ENCODE measurements at places on chromosomes 4 and X.

GRCh38 chr4:104531390-104531789 lies 36.7 kb upstream of the CXXC4 start:
- no peaks in the 10 kb centered on the region for H3K27me3 ChIP-seq
- H3K4me3 ChIP-seq: no peak overlapping the region
- DNase-seq: no peak
- H3K27ac ChIP-seq: no peak overlapping the region
- no peaks in the 10 kb centered on the region for H3K36me3 ChIP-seq

DNA sequence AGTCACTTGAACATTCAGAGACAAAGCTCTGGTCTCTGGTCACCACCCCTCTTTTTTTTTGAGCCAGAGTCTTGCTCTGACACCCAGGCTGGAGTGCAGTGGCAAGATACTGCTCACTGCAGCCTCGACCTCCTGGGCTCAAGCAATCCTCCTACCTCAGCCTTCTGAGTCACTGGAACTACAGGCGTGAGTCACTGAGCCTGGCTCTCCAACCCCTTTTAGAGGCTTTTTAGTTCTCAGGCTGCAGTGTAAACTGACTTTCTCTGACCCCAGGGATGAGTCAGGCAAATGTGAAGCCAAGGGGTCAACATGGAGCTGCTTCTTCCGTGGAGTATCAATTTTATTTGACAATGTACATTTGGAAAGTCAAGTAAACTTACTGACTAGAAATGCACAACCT lies 229.2 kb downstream of the PTTG2 start:
- no peak overlapping the region for H3K4me3 ChIP-seq
- H3K4me1 ChIP-seq: peaks cover 21% of the 10 kb centered on the region
- no peaks in the 10 kb centered on the region for H3K36me3 ChIP-seq

GRCh38 chrX:108070891-108071290 lies 20.5 kb downstream of the PSMD10 start:
- no peak overlapping the region for H3K4me3 ChIP-seq
- no peak overlapping the region for H3K27ac ChIP-seq
- no peaks in the 10 kb centered on the region for H3K27me3 ChIP-seq
- no peaks in the 10 kb centered on the region for H3K36me3 ChIP-seq
- DNase-seq: peak; percentile 79

DNA sequence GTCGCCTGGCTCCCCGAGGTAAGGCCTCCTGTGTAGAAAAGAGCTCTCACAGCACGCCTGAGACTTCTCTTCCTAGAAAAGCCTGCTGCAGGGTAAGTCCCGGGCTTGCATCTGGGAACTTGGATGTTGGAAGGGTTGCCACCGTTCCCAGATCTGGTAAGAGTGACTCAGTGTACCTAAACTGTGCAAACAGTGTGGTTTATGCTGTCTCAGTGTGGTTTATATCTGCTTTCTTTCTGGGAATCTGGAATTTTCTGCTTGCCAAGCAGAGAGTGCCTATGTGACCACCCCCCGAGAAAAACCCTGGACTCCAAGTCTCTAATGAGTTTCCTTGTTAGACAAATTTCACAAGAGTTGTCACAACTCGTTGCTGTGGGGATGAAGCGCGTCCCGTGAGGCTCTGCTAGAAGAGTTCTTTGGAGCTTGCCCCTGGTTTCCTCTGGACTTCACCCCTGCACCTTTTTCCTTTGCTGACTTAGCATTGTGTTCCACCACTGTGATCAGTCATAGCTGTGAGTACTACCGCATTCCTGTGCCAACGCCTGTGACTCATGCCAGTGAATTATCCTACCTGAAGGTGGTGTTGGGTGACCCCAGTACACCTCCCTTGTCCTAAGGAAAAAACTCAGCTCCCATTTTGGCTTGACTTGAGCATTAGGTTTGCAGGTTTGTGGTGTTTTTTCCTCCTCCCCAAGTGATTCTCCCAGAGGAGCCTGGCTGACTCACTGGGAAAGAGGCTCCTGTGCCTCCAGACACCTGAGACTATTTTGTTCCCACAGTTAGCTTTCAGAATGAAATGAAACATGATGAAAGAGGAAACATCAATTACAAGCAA lies 14.5 kb downstream of the SLC2A9 start:
- no peaks in the 10 kb centered on the region for H3K27me3 ChIP-seq
- no peak overlapping the region for H3K27ac ChIP-seq
- no peak for DNase-seq
- H3K36me3 ChIP-seq: no peaks in the 10 kb centered on the region
- H3K4me1 ChIP-seq: no peaks in the 10 kb centered on the region

DNA sequence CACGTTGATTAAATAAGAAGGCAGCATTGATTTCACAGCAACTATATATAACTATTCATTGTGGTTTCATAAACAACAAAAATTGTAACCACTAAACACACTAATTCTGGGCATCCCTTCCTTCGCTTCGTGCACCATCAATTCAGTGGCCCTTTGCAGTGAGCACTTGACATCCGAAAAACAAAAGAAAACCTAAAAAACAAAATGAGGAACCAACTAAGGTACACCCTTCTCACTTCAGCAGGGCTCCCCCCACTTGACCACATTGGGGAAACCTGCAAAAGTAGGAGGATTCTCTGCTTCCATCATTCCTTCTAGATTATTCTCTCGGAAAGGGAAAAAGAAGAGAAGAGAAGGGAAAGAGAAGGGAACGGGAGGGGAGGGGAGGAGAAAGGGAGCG lies 28.3 kb downstream of the NBDY start:
- H3K27me3 ChIP-seq: no peaks in the 10 kb centered on the region
- DNase-seq: no peak
- H3K4me3 ChIP-seq: no peak overlapping the region
- H3K4me1 ChIP-seq: no peaks in the 10 kb centered on the region

DNA sequence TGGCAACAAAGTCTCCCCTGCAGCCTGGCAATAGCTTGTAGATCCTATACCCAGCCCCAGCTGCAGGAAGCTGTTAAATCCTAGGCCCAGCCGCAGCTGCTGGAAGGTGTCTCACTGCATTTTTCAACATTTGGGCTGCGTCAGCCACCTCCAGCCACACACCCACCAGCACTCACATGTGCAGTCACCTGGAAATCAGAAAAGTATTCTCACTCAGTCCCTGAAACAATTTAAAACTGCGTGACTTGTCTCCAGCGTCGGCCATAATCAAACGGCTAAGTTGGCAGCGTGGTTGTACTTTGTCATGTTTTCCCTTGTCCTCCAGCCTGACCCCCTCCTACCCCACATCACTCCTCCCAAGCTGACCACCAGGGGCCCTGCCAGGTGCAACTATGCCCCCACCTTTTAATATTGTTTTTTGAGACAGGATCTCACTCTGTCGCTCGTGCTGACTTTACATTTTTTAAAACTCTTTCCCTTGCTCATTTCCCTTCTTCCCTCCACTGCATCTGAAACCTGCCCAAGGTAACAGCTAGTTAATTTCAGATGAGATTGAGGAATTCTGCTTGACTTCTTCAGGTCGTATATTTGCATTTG lies 97.2 kb upstream of the FRG1 start:
- no peak for DNase-seq
- H3K27me3 ChIP-seq: no peaks in the 10 kb centered on the region
- no peaks in the 10 kb centered on the region for H3K4me1 ChIP-seq
- H3K36me3 ChIP-seq: no peaks in the 10 kb centered on the region

GRCh38 chr4:1907848-1908525 lies 36.8 kb downstream of the NSD2 start:
- H3K36me3 ChIP-seq: peaks cover 3% of the 10 kb centered on the region
- no peak for DNase-seq
- no peaks in the 10 kb centered on the region for H3K27me3 ChIP-seq
- H3K4me3 ChIP-seq: no peak overlapping the region

DNA sequence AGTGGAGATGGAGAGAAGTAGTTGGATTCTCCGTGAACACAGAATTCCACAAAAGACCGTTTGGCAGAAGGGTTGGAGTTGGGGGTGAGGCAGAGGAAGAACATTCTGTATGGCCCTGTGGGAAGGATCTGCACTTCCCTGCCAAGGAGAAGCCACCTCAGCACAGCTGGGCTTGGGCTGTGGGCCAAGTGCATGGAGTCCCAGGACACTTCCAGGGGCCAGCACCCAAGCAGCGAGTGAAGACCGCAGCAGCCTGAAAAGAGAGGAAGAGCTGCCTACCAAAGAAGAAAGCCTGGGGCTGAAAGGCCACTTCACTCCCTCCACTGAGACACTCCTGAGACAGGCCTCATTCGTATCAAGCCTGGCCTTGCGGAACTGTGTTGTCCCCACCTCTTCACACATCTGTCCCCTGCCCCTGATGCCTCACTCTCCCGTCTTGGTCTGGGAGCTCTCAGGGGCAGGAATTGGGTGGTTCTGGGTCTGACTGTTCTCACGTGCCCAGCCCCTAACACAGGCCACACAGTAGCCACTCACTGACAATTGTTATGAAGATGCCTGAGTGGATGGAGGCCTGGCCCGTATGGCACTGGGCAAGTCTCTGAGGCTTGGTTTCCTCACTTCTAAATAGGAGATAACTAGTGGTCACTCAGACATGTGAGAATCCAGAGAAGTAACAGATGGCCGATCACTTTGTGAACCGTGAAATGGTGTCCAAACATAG lies 3.3 kb upstream of the AWAT2 start:
- no peaks in the 10 kb centered on the region for H3K4me1 ChIP-seq
- no peak for DNase-seq
- no peak overlapping the region for H3K27ac ChIP-seq
- no peaks in the 10 kb centered on the region for H3K27me3 ChIP-seq
- H3K36me3 ChIP-seq: no peaks in the 10 kb centered on the region

- no peak overlapping the region for H3K27ac ChIP-seq
- no peak for DNase-seq
- no peaks in the 10 kb centered on the region for H3K27me3 ChIP-seq
Measured at GRCh38 chr4:141124224-141124623, 9.0 kb downstream of the RNF150 start.

- H3K4me3 ChIP-seq: no peak overlapping the region
- DNase-seq: no peak
- H3K36me3 ChIP-seq: no peaks in the 10 kb centered on the region
- no peaks in the 10 kb centered on the region for H3K4me1 ChIP-seq
Measured at GRCh38 chr4:6473264-6474052, 1.0 kb upstream of the PPP2R2C start.

- no peaks in the 10 kb centered on the region for H3K27me3 ChIP-seq
- peaks cover 1% of the 10 kb centered on the region for H3K4me1 ChIP-seq
- DNase-seq: peak; percentile 98
- H3K36me3 ChIP-seq: no peaks in the 10 kb centered on the region
- no peak overlapping the region for H3K27ac ChIP-seq
Measured at GRCh38 chr4:53563824-53564223, 27.5 kb downstream of the LNX1 start.

DNA sequence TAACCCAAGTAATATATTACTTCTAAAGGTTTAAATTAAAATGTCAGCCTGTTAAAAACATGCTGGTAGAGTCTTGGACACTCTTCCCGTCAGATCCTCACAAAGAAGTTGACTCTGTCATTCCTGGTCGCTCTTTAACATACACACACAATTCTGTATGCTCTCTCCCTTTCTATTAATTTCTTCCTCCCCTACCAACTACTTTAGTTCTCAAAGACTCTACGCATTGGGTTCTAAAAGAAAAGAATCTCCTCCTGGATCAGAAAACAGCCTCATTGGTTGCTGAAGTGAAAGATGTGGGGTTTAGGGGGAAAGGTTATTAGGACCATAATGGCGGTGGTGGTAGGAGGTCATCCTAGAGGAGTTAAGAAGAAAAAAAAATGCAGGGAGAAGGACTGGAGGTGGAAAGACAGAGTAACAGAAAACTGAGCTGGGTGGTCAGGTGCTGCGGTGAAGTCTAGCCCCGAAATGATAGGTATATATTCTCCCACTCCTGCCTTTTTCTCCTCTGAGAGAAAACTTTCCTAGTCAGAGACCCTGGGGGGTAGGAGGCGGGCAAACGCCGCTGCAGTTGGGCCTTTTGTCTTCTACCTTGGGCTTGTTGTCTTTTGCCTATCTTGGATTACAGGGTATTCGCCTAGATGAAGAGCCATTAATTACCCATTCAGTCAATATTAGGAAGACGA lies 5.2 kb upstream of the PITX2 start:
- H3K36me3 ChIP-seq: no peaks in the 10 kb centered on the region
- no peak for DNase-seq

DNA sequence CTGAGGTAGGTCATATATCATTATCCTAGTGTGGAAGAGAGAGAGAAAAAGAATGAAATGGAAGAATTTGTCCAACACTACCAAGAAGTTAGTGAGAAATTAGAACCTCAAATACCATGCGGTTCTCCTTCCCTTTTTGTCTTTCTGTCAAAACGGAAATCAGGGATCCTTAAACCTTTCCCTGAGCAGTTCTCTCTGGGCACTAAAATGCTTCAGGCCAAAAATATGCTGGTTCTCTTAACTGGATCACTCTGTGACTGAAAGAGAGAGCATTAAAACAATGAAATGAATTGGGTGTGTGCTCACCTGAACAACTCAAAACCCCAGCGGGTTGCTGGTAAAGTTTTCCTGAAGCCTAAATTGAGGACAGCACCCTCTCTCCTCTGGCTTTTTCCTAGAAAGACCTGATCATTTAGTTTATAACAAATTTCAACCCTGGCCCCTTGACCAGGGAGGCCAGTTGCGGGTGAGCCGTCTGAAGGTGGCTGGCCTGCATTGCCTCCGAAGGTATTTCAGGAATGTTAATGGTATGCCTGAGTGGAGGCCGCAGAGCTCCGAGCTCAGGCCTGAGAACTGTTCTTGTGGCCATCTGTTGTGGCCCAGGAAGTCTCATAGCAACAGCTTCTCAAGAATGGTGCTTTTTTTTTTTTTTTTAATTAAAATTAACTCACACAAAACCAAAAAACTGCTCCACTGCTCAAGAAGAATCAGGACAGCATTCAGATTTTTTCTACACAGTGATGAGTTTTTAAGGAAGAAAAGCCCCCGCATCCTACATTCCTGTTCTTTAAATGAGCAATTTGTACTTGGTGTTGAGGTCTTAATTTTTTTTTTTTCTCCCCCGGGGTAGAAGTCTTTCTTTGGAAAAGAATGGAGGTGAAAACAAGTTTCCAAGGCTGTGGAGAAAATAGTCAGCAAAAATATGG lies 155.1 kb downstream of the SHROOM3 start:
- H3K36me3 ChIP-seq: no peaks in the 10 kb centered on the region
- no peaks in the 10 kb centered on the region for H3K27me3 ChIP-seq
- H3K27ac ChIP-seq: peak overlapping the region; percentile 63
- DNase-seq: peak; percentile 99
- peaks cover 10% of the 10 kb centered on the region for H3K4me1 ChIP-seq

DNA sequence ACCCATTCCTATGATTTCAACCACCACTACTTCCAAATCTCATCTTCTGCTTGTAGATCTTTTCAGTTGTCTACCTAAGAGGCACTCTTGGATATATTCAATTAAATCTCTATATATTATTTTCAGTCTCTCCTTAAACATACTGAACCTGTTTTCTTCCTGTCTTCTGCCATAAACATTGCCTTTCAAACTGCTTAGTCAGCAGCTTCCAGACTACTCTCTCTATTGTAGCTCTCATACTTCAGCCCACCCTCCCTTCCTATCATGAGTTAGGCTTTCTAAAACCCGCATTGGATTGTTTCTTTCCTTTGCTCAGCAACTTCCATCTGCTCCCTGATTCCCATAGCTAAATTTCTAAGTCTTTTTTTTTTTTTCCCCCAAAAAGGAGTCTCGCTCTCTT lies 4.5 kb downstream of the AP1AR start:
- H3K36me3 ChIP-seq: no peaks in the 10 kb centered on the region
- H3K27me3 ChIP-seq: no peaks in the 10 kb centered on the region
- no peaks in the 10 kb centered on the region for H3K4me1 ChIP-seq
- no peak for DNase-seq
- H3K4me3 ChIP-seq: no peak overlapping the region
- H3K27ac ChIP-seq: no peak overlapping the region

GRCh38 chr4:146146918-146147317 lies 28.6 kb upstream of the LSM6 start:
- no peak for DNase-seq
- H3K4me1 ChIP-seq: no peaks in the 10 kb centered on the region
- no peaks in the 10 kb centered on the region for H3K36me3 ChIP-seq
- no peak overlapping the region for H3K4me3 ChIP-seq
- H3K27me3 ChIP-seq: no peaks in the 10 kb centered on the region

- no peaks in the 10 kb centered on the region for H3K36me3 ChIP-seq
- H3K4me3 ChIP-seq: no peak overlapping the region
- no peak for DNase-seq
- H3K27ac ChIP-seq: no peak overlapping the region
Measured at GRCh38 chr4:79472036-79472435, 64.0 kb upstream of the GK2 start.
